Caki2 (cell line): ENCODE measurements at places on chromosomes 13 and 19.

DNA sequence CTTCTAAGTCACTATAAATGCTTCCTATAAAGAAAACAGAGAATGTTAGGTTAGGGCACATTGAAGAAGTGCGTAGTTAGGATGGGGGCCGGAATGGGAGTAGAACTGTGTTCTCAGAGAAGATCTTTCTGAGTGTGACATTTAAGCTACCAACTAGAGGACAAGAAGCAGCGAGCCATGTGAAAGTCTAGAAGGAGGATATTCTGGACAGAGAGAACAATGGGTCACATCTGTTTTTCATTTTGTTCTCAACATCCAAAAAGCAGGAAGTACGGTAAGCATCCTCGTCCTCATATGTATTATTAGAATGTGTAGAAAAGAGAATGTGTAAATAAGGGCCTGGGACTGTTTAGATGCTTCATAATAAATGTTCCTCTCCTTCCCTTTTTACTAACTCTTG, 44.5 kb upstream of the PARP4 start:
- no peak for DNase-seq

DNA sequence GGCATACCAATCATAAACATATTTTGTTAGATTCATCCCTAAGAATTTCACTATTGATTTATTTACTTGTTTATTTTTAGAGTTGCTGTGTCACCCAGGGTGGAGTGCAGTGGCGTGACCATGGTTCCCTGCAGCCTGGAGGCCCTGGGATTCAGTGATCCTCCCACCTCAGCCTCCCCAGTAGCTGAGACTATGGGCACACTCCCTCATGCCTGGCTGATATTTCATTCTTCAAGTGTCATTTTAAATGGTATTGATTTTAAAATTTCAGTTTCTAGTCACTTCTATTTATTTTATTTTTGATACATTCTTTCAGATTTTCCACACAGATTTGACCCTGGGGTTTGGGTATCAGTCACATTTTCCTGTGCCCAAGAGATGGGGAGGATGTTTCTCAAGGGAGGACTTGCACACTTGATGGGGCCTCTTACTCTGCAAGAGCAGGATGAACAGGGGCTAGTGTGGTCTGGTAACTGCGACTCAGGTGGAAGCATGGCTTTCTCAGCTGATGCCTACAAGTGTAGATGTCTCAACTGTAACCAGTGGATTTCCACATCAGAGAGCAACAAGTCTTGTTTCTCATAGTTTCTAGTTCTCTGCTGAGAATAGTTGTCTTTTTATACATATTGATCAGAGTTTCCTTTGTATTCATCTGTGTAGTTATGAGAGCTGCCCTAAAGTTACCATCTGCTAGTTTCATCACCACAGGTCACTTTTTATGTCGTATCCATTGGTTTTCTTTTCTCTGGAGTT, 40.2 kb downstream of the CCNE1 start:
- DNase-seq = no peak

DNA sequence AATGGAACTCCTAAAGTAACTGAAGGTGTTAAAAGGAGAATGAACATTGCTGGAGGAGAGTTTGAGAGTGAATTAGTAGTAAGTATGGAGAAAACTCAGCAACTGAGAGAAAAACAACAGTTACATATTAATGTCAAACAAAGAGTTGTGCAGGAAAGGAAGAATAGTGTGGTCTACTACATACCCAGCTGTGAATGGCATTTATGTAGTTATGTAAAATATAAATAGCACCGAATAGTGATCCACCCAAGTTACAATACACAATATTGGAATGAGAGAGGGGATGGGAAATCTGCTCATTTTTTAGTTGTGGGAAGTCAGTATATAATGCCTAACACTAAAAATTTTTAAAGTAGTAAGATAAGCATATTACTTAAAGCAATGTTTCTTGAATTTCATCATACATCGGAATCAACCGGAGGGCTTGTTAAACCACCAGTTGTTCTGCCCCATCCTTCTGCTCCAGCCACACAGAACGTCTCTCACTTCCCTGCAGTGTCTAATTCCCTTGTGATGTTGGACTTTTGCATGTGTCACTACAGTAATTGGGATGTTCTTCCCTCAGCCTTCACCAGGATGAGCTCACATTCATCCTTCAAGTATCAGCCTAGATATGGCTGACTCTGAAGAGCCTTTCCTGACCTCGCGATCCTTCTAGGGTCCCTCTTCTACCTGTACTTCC, 11.5 kb downstream of the CCDC70 start:
- DNase-seq = no peak

DNA sequence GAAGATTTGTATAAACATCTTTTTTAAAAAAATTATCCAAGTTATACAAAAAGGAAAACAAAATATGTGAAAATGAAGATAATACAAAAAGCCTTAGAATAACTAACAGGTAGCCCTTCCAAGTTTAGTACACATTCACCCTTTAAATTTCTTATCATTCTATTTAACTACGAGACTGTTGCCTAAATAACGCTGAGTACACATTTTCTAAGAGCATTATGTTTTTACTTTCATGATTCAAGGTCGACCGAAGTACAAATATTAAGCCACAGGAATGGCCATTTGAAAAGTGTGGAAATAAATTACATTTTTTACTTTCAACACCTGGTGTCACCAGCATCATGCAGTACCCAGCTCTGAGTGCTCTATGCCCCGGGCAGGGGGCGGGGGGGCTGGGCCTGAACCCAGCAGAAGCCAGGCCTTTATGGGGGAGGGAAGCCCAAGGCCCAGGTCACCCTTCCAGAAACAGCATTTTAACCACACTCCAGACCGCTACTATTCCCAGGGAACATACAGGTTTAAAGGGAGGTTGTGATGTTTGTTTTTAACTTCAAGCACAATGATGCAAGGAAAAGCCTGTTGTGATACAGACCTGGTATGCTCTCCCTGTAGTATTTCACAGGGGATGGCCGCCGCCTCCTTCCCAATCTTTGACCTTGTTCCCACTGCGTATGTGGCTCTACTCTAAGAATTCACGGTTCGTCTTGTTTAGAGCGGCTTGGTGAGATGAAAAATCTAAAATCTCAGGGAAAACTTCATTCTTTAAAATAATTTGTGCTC, 24.0 kb downstream of the GGACT start:
- DNase-seq = no peak

- peak; percentile 78 for DNase-seq
These were observed 8.7 kb upstream of the ATP12A start for GRCh38 chr13:24671386-24672113.
